Stimulated activated CD4-positive, alpha-beta T cell treated with anti-CD3 and anti-CD28 coated beads, TNF-alpha, amount 100 ng/mL, for 24 hours (primary cell): ENCODE measurements at places on chromosomes 11 and 22.

GRCh38 chr11:34013898-34014571 lies 37.5 kb upstream of the CAPRIN1 start:
- no peak for DNase-seq

DNA sequence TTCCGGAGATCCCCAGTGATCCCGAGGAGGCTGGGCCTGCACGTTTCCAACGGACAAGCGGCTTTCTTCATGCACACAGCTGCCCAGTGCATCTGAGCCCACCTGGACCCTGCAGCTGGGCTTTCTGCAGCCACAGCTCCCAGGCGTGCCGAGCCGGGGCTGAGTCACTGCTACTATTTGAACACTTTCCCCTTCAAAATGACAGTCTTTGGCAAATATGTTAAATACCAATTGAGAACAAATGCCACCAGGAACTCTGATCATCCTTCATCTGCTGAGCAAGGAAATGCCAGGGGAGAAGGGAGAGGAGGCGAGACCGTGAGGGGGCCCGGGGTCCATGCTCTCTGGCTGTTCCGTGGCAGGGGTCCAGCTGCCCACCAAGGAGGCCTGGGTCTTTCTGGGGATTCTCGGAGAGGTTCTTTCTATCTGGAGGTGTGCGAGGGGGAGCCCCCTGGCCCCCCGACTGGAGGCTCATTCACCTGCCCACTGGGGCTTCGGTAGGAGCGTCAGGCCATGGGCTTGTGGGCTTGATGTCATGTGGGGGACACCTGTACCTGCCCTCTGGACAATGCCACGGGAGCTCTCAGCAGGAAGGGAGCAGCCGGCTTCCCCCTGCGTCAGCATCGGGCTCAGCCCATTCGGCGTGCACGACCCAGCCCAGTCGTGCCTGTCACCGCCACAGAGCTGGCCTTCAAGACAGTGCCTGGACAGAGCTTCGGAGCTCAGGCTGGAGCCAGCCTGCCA lies 159.6 kb downstream of the CTTN start:
- no peak for DNase-seq

GRCh38 chr11:48055292-48056132 lies 75.2 kb downstream of the PTPRJ start:
- no peak for DNase-seq

- DNase-seq = no peak
Observed at GRCh38 chr11:102396708-102397563, 49.9 kb downstream of the BIRC2 start.

DNA sequence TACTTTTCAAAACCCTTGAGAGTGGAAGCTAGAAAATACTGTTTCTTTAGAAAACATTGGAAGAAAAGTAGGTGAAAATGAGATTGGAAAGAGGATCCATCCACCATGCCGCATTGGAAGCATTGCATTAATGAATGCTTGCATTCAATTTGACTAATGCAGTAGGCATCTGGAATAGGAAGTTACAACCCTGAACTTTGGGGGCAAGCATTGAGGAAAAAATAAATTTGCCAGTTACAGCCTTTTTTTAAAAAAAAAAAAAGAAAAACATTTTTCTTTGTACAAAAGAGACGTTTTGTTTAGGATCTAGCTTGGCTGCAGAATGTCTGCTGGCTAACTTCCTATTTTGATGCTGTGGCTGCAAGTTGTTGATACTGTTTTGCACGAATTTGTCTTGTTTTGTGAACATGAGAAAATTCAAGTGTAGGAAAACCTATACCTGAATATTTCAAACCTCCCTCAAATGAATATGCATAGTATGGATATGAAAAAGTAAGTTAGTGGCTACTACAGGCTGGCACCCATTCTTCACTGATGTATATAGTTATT lies 28.1 kb downstream of the RTN3 start:
- no peak for DNase-seq

- no peak for DNase-seq
Observed at GRCh38 chr11:94472916-94473799, 20.5 kb downstream of the MRE11 start.

GRCh38 chr22:33710326-33710725 lies 209.9 kb downstream of the LARGE1 start:
- DNase-seq = no peak

- DNase-seq = no peak
Observed at GRCh38 chr22:36110306-36110881, 50.2 kb downstream of the APOL3 start.

DNA sequence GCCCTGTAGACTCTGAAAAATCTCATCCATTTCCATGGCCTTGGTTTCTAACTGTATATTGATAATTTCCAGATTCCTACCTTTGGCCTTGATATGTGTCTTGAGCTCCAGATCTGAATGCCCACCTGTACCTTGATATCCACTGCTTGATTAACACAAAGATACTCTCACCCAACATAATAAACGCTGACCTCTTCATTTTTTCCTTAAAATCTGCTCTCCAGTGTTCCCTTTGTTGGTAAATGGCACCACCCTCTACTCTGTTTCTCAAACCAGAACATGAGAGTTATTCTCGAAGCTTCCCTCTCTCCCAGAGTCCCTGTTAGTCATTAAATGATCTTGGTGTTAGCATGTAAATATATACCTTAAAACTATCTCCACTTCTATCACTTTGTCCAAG lies 13.4 kb downstream of the TUG1 start:
- no peak for DNase-seq

DNA sequence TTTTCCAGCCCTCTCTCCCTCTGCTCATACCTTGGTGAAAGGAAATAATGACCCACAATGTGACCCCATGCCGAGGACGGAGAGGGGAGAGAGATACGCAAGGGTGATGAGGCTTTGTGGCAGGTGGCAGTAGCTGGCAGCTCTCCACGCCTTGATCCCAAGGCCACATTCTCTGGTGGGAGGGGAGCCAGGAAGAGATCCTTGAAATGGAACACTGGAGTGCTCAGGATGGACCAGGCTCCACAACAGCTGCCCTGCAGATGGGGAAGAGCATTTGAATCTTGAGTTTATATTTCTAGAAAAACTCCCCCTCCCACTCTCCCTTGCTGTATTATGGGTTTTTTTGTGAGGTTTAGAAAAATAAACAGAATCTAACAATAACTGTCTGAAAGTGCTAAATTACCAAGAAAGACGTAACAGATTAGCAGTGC lies 61.6 kb upstream of the CDON start:
- DNase-seq = no peak

GRCh38 chr11:76445121-76446084 lies 585 bp downstream of the EMSY start:
- DNase-seq = peak; percentile 18

- no peak for DNase-seq
Observed at GRCh38 chr11:44421090-44421675, 111.2 kb upstream of the ALX4 start.

DNA sequence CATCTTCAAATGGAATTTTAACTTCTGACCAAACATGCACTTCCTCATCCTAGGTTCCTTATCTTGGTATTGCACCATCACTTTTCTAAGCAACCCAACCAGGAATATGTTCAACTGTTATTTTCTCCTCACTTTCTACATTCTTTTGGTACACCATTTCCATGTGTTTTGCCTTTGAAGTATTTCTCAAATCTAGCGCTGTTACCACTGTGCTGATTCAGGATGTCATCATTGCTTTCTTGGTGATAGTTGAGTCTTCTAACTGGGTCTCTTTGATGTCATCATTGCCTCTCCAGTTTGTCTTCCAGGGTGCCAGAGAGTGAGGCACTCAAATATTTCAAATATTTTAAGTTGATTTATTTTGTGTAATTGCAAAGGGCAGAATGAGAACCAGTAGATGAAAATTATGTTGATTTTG lies 47.5 kb downstream of the HORMAD2 start:
- no peak for DNase-seq

DNA sequence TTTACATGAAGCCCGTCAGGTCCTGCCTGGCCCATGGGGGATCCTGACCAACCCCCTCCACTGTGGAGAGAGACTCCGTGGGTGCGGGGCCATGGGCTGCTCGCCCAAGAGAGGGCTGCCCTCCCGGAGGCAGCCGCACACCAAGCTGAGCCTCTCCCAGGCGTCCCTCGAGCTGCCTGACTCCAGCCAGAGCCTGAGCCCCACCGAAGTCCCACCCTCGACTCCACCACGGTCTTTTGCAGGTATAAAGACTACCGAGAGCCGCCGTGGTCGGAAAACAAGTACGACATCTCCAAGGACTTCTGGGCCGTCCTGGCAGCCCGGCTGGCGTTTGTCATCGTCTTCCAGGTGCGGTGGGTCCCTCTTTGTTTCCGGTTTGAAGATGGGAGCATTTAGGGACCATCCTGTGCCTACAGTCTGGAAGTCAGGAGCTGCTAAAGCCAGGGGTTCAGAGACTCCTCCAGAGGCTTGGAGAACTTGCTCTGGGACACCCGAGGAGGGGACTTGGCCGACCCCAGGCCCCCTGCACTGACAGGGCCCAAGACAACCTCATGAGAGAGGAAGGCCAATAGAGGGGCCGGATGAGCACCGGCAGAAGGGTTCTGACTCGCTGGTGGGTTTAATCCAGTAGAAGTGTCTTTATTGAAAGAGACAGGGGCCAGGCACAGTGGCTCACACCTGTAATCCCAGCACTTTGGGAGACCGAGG lies 17.6 kb upstream of the FADD start:
- DNase-seq = no peak

GRCh38 chr11:129365816-129366215 lies 9.8 kb upstream of the BARX2 start:
- DNase-seq = no peak

DNA sequence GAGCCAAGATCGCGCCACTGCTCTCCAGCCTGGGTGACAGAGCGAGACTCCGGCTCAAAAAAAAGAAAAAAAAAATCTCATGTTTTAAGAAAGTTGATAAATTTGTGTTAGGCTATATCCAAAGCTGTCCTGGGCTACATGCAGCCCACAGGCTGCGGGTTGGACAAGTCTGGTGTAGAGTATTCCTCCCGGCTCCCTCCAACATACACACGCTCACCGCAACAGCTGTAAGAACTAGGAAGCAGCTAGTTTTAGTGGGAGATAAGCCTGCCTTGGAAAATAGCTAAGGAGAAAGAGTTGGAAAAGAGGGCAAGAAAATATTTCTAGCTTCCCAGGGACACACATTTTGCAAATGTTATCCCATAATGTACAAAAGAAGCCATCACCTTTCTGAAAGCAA lies 46.6 kb downstream of the CELF1 start:
- no peak for DNase-seq

DNA sequence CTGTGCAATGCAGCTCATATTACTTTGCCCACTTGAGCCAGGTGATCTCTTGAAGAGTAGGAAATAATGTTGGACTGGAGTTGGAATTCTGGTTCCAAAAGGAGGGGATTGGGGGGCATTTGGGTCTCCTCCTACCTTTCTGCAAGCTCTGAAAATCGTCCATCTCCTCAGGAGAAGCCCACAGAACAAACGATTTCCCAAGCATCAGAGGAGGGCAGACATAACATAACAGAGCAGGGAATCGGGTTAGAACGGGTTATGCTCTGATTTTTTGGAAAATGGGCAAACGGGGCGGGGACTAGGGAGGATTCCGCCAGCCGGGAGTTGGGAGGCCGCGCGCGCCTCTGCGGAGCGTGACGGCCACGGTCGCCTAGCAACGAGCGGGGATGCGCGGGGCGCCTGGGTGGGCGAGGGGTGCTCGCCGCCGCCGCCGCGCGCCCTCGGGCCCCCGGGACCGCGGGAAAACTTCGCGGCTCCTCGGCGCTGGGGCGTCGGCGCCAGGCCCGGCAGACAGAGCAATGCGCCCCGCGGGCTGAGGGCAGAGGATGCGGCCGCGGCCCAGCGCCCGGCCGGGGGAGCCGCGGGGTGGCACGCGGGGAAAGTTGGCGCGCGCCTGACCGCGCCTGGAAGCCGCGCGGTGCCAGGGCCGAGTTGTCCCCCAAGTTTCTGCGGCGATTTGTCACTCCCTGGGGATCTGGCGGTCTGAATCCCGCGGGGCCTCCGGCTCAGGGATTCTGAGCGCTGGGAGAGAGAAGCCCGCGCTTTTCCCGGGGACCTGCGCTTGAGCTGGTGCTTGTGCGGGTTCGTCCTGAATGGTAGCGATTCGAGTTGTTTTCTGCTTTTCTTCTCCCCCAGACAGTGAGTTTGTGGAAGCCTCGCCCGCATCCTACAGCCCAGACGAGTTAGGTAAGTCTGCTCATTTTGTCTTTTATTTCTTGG lies 27.8 kb upstream of the AMOTL1 start:
- DNase-seq = no peak

DNA sequence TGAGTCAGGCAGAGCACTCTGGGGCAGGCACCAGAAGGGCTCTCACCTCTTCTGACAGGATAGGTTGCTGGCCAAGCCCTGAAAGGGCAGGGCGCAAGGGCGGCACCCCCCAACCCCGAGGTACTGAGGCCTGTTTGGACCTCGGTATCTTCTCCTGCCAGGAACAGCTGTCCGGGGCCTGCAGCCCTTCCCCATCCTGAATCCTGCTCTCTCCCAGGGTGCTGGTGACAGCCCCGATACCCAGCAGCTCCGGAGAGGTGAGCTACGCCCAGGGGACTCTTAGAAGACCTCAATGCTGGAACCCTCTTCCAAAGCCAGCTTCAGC lies 79.1 kb downstream of the PHF21B start:
- DNase-seq = no peak

DNA sequence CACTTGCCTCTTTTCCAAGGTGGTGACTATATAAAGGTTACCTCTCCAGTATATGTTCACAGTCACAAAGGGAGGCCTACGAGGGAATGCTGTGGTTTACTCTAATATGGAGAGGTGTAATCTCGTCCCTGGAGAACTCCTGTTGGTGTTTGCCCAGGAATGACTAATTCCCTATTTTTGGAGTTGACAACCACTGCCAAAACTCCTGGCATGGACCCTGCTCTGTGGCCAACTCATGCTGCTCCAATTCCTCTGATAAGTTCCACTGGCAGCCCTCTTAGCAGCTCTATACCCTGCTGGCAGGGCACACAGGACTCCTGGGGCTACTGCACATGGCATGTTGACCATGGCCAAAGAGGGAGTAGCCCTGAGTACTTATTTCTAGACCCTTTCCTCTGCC lies 418.7 kb upstream of the ANO5 start:
- DNase-seq = no peak

- DNase-seq = no peak
Observed at GRCh38 chr22:39469681-39470450, 13.1 kb downstream of the MGAT3 start.

DNA sequence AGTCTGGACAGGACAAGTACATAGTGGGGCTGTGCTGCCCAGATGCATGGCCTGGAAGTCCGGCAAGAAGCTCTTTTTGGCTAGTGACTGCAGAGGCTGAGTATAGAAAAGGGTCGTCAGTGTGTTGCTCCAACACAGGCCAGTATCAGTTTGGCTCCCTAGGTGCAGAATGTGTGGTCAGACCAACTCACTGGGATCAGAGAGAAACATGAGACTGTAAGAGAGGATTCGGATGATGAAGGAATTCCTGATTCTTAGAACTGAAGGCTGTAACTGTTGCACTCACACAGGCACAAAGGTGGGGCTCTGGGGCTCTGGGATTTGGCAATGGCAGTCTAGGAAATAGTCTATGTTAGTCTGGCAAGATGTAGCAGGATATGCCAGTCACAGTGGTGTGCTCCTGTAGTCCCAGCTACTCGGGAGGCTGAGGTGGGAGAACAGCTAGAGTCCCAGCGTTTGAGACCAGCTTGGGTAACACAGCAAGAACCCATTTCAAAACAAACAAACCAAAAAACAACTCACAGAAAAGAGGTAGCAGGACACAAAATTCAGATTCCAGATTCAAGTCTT lies 11.1 kb upstream of the UPB1 start:
- no peak for DNase-seq

GRCh38 chr11:86523738-86524619 lies 148.4 kb downstream of the ME3 start:
- DNase-seq = no peak

- no peak for DNase-seq
Observed at GRCh38 chr11:75474240-75474639, 41.2 kb upstream of the KLHL35 start.

- no peak for DNase-seq
Observed at GRCh38 chr11:131370090-131370751, at the start of gene NTM. Gene NTM (plus strand): TSS chr11:131370615.

GRCh38 chr22:35899736-35900135 lies 128.9 kb downstream of the RBFOX2 start:
- no peak for DNase-seq
